ENCODE measurements at places on chromosomes 2 and 18.

DNA sequence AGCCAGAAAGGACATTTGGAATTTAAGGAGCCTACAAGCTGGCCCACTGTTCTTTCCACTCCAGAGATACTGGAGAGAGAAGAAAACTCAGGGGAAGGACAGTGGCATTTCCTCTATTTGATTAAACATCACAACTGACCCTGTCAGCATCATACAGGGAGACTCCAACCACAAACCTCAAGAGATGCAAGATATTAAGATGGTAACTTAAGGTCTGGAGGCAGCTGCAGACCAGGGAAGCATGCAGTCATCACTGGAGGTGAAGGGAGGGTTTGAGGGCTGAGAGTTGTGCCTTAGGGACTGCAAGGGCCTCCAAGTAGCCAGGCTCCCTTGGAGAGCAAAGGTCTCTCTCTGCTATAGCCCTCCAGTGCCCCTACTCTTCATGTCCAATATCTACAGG, 67.4 kb downstream of the RNF152 start:
- no peak for DNase-seq
- H3K4me3 ChIP-seq: no peak overlapping the region
- no peaks in the 10 kb centered on the region for H3K4me1 ChIP-seq
- no peak overlapping the region for H3K27ac ChIP-seq
- no peaks in the 10 kb centered on the region for H3K27me3 ChIP-seq
- no peaks in the 10 kb centered on the region for H3K36me3 ChIP-seq

DNA sequence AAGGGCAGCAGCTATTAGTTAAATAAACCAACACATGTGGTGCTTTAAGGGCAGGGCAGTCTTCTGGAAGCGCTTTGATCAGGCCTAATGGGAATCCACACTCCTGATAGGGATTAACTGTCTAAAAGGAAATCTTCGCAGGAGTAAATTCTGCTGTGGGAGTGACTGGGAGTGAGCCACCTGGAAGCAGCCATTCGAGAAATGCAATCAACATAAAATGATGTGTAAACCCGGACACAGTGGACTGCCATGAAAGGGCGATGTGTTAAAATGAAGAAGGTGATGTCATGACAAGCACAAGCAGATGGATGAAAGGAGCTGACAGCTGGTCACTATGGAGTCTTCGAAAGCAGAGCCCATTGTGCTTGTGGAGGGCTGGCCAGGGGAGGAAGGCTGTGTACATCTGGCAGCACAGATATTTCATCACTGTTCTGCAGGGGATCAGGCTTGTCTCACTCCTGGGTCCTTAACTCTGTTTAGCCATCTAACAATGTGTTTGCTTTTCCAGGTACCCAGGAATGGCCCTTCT, 24.8 kb upstream of the GALNT14 start:
- no peaks in the 10 kb centered on the region for H3K27me3 ChIP-seq
- no peak for DNase-seq
- no peak overlapping the region for H3K4me3 ChIP-seq
- H3K4me1 ChIP-seq: peaks cover 2% of the 10 kb centered on the region
- no peak overlapping the region for H3K27ac ChIP-seq
- H3K36me3 ChIP-seq: no peaks in the 10 kb centered on the region

DNA sequence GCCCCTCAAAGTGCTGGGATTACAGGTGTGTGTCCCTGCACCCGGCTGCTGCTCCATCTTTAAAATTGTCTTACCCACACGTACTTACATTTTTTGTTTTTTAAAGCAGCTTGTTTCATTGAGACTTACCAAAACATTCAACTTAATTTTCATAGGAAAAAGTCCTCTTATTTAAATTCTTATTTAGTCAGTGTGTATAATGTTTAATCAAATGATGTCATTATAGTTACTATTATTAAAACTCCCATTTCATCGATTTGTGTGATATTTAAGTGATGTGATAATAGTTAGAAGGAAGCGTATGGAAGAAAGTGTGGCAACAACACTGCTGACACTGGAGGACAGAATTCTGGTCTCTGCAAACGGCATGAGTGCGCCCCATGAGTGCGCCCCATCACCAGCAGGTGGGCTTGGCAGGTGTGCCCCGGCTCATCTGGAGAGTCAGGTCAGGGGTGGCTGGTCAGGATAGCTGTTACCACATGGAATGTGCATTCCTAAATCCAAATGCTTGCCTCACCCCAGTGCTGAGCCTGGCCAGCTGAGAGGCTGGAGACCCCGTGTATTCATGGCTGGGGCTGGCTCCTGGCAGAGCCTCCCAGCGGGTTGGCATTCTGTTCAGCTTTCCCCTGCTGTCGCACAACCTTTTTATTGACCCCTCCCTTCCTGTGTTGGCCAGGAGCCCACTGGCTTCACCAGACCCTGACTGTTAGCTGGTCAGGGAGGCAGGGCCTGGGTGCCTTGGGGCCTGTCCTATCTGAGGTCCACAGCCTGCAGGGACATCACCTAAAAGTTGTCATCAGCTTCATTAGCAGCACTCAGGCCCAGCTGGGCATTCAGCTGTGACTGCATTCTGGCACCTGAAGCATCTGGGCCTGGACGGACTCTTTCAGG, 79.7 kb downstream of the AGAP1 start:
- H3K4me3 ChIP-seq: no peak overlapping the region
- no peak overlapping the region for H3K27ac ChIP-seq
- H3K27me3 ChIP-seq: peaks cover 3% of the 10 kb centered on the region
- H3K36me3 ChIP-seq: no peaks in the 10 kb centered on the region
- no peak for DNase-seq
- H3K4me1 ChIP-seq: no peaks in the 10 kb centered on the region

DNA sequence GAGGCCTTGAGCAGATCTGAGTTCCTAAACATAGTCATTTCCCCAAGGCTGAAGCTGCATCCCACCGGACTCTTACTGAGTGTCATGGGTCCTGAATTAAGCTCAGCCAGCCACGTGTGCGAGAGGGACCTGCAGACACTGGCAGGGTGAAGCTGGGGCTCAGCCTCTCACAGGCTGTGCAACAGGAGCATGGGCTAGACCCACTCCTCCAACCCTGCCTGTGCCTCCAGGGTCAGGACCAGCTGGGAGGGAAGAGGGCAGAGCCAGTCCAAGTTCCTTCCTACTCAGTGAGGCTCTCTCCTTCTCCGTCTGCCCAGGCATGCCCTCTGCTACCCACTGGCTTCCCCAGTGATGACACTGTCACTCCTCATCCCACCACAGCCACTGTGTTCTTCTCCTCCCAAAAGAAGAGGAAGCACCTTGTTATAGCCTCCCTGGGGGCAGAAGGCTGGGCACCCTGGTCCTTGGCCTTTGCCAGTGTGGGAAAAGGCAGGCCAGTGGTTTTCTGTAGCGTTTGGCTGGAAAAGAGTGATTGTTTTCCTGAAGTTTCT, 78.9 kb downstream of the KCNF1 start:
- H3K4me1 ChIP-seq: no peaks in the 10 kb centered on the region
- H3K4me3 ChIP-seq: no peak overlapping the region
- H3K36me3 ChIP-seq: no peaks in the 10 kb centered on the region
- no peak for DNase-seq
- H3K27me3 ChIP-seq: no peaks in the 10 kb centered on the region
- no peak overlapping the region for H3K27ac ChIP-seq

DNA sequence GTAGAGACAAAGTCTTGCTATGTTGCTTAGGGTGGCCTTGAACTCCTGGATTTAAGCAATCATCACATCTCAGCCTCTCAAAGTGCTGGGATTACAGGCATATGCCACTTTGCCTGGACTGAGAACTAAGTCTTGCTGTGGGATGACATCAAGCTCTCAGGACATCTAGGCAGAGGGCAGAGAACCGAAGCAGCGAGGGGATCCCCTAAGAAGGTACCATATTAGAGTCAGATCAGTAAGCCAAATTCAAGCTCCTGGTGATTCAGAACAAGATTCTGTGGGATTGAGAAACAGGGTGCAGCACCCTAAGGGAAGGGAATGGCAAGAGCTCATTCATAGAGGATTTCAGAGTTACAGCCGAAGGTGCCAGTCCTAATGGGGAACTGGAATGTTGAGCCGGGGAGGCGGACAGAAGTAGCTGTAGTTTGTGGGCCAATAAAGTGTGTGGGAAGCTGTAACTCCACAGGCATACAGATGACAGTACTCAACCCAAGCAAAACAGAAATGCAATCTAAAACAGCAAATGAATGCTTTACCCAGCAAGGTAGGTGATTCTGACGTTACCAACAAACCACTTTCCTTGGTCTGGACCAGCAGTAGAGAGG, 30.9 kb downstream of the EPHA4 start:
- no peak overlapping the region for H3K4me3 ChIP-seq
- H3K27ac ChIP-seq: no peak overlapping the region
- DNase-seq: no peak
- no peaks in the 10 kb centered on the region for H3K36me3 ChIP-seq

DNA sequence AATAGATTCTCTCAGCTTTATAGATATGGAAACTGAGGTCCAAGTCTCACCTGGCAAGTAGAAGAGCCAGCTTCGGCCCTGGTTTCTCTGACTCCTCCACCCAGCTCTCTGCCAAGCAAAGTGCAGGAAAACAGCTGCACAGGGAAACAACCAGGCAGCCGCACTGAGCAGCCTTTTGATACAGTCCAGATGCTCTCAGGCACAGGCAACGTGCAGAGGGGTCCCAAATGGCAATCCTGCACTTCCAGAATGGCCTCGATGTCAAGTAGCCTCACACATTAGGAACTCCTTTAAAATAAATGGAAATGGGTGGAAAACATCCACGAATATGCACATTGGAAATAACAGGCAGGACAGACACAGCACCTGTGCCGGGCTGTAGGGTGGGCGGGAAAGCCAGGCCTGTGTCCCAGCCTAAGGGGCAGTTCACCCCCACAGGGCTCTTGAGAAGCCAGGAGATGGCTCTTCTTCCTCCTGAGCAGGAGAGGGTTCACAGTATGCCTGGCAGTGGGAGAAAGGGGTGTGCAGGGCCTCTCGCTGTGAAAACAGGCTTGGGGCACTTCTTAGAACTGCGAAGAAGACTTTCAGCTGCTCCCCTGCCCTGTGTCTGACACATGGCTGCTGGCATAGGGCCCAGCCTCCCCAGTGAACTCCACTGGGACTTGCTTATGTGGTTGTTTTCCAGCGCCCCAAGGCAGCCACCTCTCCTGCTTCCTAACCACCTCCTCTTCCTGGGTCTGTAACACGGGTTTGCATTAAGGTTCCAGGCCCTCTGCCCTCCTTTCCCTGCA, 63.9 kb upstream of the TUBA3E start:
- no peaks in the 10 kb centered on the region for H3K4me1 ChIP-seq
- H3K36me3 ChIP-seq: no peaks in the 10 kb centered on the region
- no peak overlapping the region for H3K4me3 ChIP-seq
- H3K27me3 ChIP-seq: peaks cover 3% of the 10 kb centered on the region
- DNase-seq: no peak

- DNase-seq: no peak
- no peaks in the 10 kb centered on the region for H3K36me3 ChIP-seq
Observed at GRCh38 chr2:165428926-165429325, 40.6 kb upstream of the CSRNP3 start.

GRCh38 chr18:55833543-55833942, 245.6 kb upstream of the TCF4 start:
- H3K36me3 ChIP-seq: no peaks in the 10 kb centered on the region
- no peak overlapping the region for H3K4me3 ChIP-seq
- no peaks in the 10 kb centered on the region for H3K4me1 ChIP-seq
- DNase-seq: no peak
- H3K27ac ChIP-seq: no peak overlapping the region

GRCh38 chr18:11154368-11154989, 5.1 kb upstream of the PIEZO2 start:
- H3K36me3 ChIP-seq: no peaks in the 10 kb centered on the region
- H3K4me1 ChIP-seq: no peaks in the 10 kb centered on the region
- H3K4me3 ChIP-seq: no peak overlapping the region

- H3K27me3 ChIP-seq: no peaks in the 10 kb centered on the region
- no peak overlapping the region for H3K4me3 ChIP-seq
- no peaks in the 10 kb centered on the region for H3K4me1 ChIP-seq
- no peaks in the 10 kb centered on the region for H3K36me3 ChIP-seq
Observed at GRCh38 chr2:45904946-45905631, 253.6 kb downstream of the PRKCE start.

- H3K4me3 ChIP-seq: no peak overlapping the region
- no peak for DNase-seq
- H3K27me3 ChIP-seq: peaks cover 7% of the 10 kb centered on the region
- no peaks in the 10 kb centered on the region for H3K4me1 ChIP-seq
Observed at GRCh38 chr18:24801001-24801400, 340.6 kb downstream of the HRH4 start.

GRCh38 chr18:49016648-49017539, 66.1 kb upstream of the SMAD7 start:
- no peak for DNase-seq
- no peak overlapping the region for H3K27ac ChIP-seq
- no peak overlapping the region for H3K4me3 ChIP-seq
- no peaks in the 10 kb centered on the region for H3K36me3 ChIP-seq
- H3K4me1 ChIP-seq: no peaks in the 10 kb centered on the region
- H3K27me3 ChIP-seq: no peaks in the 10 kb centered on the region

DNA sequence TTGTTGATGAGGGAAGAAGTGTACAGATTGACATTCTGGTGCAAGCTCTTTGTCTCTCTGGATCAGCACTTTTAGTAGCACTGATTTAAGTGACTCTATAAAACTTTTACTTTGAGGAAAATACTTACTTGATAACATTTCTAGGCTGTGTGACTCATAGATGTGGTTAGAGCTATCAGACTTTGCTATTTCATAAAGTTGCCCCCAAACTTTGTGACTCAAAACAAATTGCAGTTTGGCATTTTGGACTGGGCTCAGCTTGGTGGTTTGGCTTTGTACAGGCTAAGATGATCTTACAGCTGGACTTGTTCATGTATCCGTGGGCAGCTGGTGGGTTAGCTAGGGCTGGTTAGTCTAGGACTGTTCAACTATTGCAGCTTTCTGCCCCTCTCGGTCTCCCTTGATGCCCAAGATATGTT, 42.1 kb upstream of the GLS start:
- no peaks in the 10 kb centered on the region for H3K27me3 ChIP-seq
- no peak overlapping the region for H3K27ac ChIP-seq
- no peak overlapping the region for H3K4me3 ChIP-seq

DNA sequence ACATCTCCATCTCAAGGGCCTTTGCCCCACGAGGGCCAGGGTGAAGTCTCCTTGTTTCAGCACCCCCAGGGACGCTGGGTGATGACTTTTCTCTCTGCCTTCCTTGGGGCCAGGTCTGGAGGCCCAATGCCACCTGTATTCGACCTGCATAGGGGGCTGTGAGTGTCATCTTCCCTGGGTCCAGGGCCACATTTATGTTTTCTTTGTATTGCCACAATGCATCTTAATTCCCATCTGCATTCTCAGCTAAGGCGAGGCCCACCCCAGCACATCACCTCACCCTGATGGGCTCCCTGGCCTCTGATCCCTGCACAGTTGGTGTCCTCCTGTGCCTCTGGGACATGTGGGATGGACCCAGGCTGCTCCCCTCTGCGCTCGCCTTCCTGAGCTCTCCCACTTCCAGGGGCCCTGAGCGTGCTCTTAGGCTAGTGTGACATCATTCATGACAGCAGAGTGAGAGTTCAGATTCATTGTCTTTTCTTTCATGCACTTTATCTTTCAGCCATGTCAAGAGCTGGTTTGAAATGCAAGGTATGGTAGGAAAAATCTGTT, 122.0 kb upstream of the COPS8 start:
- DNase-seq: no peak
- H3K4me3 ChIP-seq: no peak overlapping the region
- H3K27ac ChIP-seq: no peak overlapping the region
- H3K4me1 ChIP-seq: peaks cover 17% of the 10 kb centered on the region
- no peaks in the 10 kb centered on the region for H3K27me3 ChIP-seq

- H3K4me3 ChIP-seq: no peak overlapping the region
- no peaks in the 10 kb centered on the region for H3K36me3 ChIP-seq
- no peaks in the 10 kb centered on the region for H3K4me1 ChIP-seq
- H3K27ac ChIP-seq: no peak overlapping the region
Observed at GRCh38 chr2:240109386-240109785, 26.7 kb downstream of the COPS9 start.

All from activated naive CD4-positive, alpha-beta T cell treated with anti-CD3 and anti-CD28 coated beads for 36 hours (primary cell).